Aorta (tissue), 5 donors: ENCODE measurements at places on chromosomes 1 and 21. TPM values are rescaled to one million over a fixed set of nuclear protein-coding genes. Genes with fewer than 3 reads are reported as not detected.

LCE1B gene
- not detected for polyA plus RNA-seq

E2F2 gene
- polyA plus RNA-seq = 0.50 TPM

SLC45A3 gene
- polyA plus RNA-seq = 14.1 TPM

TRIM46 gene
- polyA plus RNA-seq = 2.1 TPM

LIN28A gene
- polyA plus RNA-seq = not detected

BECN2 gene
- not detected for polyA plus RNA-seq

PM20D1 gene
- polyA plus RNA-seq = 0.63 TPM

KCNH1 gene
- 0.03 TPM for polyA plus RNA-seq

LCE1E gene
- not detected for polyA plus RNA-seq

SPATA46 gene
- polyA plus RNA-seq = not detected

CENPL gene
- 5.9 TPM for polyA plus RNA-seq

TMEM82 gene
- not detected for polyA plus RNA-seq

SLAMF7 gene
- 8.9 TPM for polyA plus RNA-seq

LCE6A gene
- polyA plus RNA-seq = not detected

PSMB4 gene
- 396 TPM for polyA plus RNA-seq

OR2T29 gene
- not detected for polyA plus RNA-seq

KIRREL1 gene
- polyA plus RNA-seq = 41.5 TPM

FCGR1A gene
- 25.2 TPM for polyA plus RNA-seq

PADI1 gene
- 0.05 TPM for polyA plus RNA-seq

OPTC gene
- 0.56 TPM for polyA plus RNA-seq

AMY1A gene
- polyA plus RNA-seq = not detected

LCE5A gene
- not detected for polyA plus RNA-seq
